RCC 7860 (cell line): ENCODE measurements at places on chromosomes 1 and 21.

DNA sequence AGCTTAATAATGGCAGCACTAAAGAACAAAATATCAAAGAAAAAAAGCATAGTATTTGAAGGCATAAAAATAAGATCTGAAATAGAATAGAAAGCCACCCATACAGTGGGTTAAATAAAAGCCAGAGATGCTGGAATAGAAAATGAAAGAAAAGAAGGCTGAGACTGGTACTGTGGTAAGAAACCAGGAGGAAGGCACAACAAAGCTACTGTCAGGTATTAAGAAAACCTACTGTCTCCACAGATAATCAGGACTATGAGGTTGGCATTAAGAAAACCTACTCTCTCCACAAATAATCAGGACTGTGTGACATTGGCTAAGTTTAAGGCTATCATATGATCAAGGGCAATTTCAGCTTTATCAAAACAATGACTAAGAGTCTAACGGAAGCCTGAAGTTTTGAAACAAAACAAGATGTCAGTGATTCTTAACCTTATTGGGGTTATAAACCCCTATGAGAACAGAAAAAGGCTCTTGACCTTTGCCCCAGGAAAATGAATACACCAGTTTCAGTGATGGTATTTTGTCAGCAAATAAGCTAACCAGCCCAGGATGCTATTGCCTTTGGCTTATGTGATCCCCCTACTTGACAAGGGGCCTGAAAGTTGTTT lies 24.4 kb downstream of the MCOLN2 start:
- no peak for DNase-seq

DNA sequence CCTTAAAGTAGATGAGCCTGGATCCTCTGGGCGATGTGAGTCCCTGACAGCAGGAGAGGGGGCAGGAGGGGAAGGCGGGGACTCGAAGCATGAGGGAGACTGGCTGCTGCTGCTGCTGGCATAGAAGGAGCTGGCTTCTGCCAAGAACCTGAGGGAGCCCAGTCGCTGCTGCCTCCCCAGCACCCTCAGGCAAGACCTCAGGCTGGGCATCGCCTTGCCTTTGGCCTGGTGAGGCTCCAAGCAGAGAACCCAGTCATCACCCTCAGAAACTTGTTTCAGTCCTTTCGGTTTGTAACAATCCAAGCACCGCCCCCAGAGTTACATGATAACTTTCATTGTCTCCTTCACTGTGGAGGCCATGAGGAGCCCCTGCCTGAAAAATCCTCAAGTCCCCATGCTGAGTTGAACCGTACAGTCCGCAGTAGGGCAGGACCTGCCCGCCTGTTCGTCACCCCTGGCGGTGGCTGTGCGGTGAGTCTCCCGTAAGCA lies 38.8 kb downstream of the POFUT2 start:
- DNase-seq = no peak

- DNase-seq = peak; percentile 87
Measured at GRCh38 chr21:33975548-33976081, 60.0 kb upstream of the ATP5PO start.

DNA sequence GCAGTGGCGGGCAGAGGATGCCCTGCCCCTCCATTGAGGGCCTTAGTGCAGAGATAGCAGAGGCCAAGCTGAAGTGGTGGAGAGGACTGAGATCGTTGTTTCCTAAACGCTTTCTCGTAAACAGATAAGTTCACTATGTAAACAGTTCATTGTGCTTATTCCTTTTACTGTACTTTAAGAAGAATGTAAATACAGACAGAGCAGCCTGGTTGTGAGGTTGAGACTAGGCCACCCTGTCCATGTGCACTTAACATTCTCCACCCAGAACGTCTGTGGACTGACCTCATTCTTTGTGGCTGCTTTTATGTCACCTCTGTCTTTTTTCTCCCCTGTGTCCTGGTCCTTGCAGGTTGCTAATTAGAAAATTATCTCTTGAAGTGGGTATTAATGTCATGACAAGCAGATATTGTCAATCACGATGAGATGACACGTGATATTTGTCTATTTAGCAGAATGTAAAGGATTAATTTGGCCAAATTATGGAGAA lies 8.5 kb downstream of the CENPS start:
- no peak for DNase-seq

GRCh38 chr1:65759516-65759915 lies 33.2 kb upstream of the PDE4B start:
- DNase-seq = no peak

- no peak for DNase-seq
Measured at GRCh38 chr1:21584096-21584495, 74.9 kb downstream of the ALPL start.

DNA sequence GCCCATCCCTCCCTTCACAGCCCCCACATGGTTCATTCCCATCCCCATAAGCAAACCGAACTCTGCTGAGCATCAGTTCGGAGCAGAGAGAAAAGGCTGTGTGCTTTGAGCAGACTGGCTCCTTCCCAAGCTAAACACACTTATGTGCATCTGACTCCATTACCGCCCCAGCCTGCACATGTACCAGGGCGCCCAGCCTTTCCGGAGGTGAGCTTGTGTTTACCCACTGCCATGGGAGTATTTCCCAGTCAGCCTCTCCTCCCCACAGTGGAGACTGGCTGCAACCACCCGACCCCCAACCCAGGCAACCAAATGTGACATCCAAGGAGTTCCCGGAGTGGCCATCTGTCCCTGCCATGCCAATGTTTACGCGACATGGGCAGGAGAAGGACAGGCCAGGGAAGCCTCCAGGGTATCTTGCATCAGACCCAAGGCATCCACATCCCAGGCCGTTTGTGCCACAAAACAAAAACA lies 9.4 kb downstream of the TIAM1 start:
- DNase-seq = no peak

GRCh38 chr1:66351913-66352312 lies 182.0 kb upstream of the SGIP1 start:
- DNase-seq = no peak

DNA sequence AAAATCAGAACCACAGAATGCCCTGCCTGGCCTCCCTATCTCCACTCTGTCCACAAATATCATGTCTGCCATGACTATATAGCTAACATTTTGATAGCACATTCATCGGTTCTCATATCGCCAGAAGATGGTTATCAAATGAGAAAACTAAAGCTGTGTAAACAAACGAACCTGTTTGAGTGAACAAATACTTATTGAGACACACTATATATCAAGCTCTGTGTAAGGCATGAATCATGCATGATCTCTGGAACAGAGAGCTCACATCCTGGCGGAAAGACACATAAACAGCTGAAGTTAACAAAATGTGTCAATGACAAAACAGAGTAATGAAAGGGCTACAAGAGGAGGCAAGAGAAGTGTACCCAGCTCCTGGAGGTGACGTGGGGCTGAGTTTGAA lies 13.1 kb downstream of the KCND3 start:
- DNase-seq = no peak

DNA sequence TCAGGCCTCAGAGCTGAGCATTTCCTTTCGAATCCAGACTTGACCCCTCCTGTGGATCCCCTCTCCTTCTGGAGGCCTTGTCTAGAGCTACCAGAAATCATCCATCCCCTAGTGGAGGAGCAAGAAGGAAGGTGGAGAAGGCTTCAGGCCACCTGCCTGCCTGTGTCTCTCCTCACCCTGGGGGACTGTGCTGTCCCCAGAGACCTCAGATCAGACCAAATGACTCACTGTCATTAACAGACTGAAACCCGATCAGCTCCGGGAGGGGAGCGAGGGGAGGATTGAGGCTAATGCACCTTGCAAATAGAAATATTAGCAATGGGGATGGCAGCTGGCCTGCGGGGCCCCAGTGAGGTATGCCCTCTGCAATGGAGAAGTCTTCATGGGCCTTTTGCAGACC lies 2.1 kb downstream of the MYBPH start:
- no peak for DNase-seq
